ENCODE measurements at places on chromosomes 2 and 18.

GRCh38 chr2:73289304-73289703, 4.0 kb downstream of the EGR4 start:
- no peak for DNase-seq

DNA sequence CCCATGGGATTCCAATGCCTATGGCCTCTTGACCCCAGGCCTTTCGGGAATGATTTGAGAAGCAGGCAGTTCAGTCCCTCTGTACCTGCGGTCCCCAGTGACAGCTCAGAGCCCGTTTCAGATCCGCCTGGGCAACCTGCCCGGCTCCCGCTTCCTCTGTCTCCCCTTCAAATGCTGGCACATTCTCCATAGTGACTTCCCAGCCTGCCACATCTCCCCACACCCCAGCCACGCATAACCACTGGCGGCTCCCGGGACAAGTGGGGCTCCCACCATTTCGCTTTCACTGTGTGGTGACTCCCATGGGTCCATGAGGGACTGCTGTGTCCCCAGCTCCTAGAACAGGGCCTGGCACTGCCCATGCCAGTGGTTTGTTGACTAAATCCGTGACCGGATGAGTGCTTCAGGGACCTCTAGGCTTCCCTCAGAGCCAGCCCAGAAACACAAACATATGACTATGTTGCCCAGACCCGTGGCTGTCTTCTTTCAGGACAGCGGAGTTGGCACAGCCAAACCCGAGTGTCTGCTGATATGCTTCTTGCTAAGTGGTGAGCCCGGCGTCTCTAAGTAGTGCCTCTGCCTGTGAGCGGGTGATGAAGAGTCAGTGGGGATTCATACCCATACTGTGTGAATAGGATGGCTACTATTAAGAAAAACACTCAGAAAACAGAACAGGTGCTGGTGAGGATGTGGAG, 91.2 kb downstream of the GLI2 start:
- DNase-seq, result no peak

DNA sequence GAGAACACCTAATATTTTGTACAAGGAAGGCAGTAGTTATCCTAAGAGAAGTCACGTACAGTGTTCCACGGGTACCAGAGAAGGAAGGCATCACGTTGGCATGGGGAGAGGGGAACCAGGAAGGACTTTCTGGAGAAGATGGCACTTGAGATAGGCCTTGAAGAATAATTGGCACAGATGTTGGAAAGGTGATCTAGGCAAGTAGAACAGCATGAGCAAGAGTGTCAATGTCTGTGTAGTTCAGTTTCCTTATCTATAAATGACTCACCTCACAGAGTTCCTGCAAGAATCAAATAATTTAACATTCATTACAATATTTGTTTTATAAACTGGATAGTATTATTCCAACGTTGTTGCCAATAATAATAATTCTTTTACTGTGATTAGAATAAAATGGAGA, 48.3 kb upstream of the BZW1 start:
- DNase-seq, result no peak

GRCh38 chr2:74005786-74006185, 21.1 kb downstream of the TET3 start:
- DNase-seq, result no peak

DNA sequence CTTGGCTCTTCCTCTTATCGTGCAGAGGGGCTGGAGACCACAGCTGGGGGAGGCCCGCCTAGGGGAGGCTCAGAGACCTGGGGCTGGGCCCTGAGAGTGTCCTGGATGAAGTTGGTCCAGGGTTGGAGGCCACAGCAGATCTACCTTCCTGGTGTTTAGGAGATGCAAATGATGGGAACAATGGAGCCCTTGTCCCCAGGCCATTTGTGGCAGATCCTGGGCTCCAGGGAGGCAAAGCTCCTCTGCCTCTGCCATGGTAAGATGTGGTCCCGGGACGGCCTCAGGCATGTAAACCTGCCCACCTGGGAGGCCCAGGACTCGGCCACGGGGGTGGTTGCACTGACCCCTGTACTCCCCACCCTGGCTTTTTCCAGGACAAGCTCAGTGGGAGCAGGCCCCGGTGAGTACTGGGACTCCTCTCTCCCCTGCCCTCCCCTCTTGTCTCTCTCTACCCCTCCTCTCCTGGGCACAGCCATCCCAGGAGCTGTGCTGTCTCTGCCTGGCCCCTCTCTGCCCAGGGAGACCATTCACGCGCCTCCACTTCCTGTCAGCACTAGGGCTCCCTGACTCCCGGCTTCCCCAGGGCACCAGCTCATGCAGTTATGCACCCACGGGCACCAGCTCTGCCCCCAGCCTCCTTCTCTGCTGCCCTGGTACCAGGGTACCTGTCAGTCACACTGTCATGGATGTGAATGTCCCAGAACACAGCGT, 10.9 kb downstream of the SH2D6 start:
- DNase-seq, result no peak

- DNase-seq, result no peak
Measured at GRCh38 chr18:48544661-48545415, 6.0 kb downstream of the CTIF start.

GRCh38 chr2:86350751-86351150, 13.3 kb upstream of the REEP1 start:
- DNase-seq, result no peak

GRCh38 chr2:154455866-154456265, 242.6 kb upstream of the KCNJ3 start:
- no peak for DNase-seq

DNA sequence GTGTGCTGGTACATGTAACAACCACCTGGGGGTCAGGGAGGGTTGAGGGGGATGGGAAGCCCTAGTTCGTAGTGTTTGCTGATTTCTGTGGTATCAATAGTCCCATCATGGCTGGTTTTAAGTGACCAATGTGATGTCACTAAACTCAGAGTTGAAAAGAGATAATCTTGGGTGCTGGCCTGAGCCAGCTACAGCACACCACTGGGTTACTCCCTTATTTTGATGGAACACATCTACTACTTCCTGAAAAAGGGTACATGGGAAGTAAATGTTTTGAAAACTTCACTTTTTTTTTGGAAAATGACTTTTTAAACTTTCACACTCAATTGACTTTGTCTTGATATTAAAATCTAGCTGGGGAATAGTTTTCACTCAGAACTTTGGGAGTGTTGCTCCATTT, 87.0 kb upstream of the CXCR4 start:
- no peak for DNase-seq

- DNase-seq, result no peak
Measured at GRCh38 chr18:10789180-10789579, 263.4 kb downstream of the NAPG start.

GRCh38 chr2:37614061-37614738, 57.2 kb downstream of the CDC42EP3 start:
- no peak for DNase-seq

DNA sequence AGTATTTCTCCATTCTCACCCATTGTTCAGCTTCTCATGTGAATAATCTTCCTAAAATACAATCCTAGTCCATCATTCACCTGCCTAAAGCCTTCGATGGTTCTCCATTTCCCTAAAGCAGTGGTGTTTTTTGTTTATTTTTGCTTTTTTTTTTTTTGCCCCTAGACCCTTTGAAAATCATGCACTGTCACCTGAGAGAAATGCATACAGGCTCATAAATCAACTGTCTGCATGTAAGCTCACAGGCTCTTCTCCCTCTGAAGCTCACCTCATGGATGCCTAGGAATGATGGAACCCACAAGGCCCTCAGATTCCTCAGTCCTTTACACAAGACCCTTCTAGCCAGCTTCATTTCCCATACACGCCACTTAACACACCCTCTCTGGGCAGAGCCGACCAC, 31.5 kb downstream of the B4GALT6 start:
- DNase-seq, result no peak

- no peak for DNase-seq
Measured at GRCh38 chr2:152098496-152099366, at the start of gene CACNB4. Gene CACNB4 (minus strand): TSS chr2:152099044.

DNA sequence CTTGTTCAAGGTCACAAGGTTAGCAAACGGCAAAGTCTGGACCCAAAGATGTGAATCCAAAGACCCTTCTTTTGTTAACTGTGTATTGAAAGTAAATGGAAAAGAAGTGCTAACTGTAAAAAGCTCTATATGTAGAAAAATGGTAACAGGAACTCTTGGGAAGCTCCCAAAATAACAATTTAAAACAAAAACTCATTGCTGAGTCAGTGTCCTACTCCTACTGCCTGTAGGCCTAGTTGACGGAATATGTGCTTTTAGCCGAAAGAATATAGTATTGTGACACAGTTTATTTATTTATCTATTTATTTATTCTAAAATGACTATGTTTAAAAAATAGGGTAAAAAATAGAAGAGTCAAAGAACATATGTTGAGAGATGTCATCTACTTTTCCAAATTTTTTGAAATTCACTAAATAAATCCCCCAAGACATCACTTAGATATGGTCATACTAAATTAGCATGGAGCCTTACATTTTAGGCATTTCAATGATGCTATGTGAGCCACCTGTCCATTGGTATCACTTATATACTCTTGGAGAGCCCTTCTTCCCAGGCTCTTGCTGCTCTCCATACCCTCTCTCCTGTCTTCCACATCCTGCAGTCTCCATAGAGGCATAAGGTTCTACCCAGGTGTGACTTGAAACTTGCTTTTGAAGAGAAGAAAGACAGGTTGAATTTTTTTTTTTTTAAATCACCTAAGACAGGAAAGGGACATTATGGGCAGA, 13.7 kb downstream of the COL5A2 start:
- DNase-seq, result no peak

- no peak for DNase-seq
Measured at GRCh38 chr2:191202881-191203397, 42.3 kb upstream of the MYO1B start.

- no peak for DNase-seq
Measured at GRCh38 chr2:19864381-19864780, 37.4 kb downstream of the TTC32 start.

DNA sequence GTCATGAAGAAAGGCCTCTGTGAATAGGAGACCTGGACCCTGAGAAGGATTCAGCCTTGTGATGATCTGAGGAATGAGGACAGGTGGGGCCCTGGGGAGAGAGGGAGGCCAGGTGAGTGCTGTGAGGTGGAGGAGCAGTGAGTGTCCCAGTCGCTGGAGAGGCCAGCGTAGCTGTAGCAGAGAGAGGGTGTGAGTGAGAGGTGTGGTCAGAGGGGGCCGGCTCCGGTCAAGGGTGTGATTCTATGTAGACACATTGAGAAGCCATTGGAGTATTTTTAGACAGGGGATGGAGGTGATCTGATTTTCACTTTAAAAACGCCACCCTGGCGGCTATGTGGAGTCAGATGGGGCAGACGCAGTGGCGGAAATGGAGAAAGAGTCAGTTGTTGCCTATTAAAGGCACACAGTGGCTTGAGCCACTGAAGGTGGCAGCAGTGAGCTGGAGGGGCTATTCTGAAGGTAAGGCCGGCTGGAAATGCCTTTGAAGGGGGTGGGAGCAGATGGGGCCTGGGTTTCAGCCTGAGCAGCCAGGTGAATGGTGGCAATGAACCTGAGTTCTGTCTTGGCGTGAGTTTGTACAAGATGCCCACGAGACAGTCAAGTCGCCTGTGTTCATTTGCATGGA, 55.6 kb downstream of the GREB1 start:
- DNase-seq, result no peak

DNA sequence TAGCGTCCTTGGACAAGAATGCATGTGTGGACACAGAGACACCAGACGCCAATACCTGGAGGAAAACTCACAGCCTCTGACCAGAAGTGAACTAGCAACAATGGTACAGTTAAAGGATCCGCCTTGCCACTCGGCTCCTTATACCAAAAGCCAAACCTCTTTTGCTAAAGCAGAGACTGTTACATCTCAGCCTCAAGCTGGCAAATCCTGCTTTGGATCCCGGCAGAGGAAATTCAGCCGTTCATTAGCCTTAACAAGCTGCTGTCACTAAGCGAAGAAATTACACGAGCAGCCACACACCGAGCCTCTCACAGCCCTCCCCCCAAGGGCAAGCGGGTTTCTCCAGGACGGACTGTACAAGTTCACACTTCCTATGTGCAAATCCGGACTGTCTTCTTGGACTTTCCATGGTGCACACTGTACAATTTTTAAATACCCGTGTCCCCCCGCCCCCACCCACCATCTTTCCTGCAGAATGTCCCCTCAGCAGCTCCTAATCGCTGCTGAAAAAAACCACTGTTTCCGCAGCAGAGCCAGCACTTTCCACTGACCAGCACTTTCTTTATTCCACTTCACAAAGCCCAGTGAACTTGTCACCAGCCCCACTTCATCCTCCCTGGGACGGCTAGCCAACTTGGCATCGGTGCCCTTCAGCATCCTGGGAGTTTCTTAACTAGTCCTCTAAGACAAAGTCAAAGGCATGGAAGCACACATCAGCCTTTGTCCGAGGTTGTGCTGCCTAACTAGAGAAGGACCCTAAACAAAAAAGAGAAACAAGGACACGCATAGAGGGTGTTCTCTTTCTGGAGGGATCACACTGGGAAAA, 1.5 kb downstream of the KLF7 start:
- DNase-seq, result no peak

- no peak for DNase-seq
Measured at GRCh38 chr18:26656944-26657536, 108.7 kb upstream of the KCTD1 start.

GRCh38 chr2:54866868-54867267, 143.4 kb downstream of the EML6 start:
- DNase-seq, result no peak

GRCh38 chr2:240922982-240923537, 16.9 kb downstream of the CROCC2 start:
- no peak for DNase-seq

GRCh38 chr2:221198309-221198708, 373.8 kb downstream of the EPHA4 start:
- no peak for DNase-seq

DNA sequence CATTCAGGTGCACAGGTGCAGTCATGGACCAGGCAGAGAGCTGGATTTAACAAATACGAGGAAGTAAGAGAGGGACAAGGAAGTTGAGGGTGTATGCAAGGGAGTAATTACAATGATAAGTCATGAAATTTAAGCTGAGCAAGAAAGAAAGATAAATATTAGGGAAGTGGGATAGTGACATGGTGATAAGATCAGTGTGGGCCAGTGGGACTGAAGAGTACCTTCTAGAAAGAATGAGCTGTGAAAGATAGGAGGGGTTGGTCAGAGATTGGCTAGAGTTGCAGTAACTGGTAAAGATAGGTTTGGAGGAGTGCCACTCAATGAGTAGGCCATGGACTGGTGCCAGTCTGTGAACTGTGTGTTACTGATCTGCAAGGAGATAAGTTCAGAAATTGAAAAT, 200.8 kb upstream of the SIX3 start:
- DNase-seq, result no peak

- no peak for DNase-seq
Measured at GRCh38 chr2:155456222-155456621, 757.7 kb downstream of the KCNJ3 start.

GRCh38 chr18:35432565-35433001, 55.4 kb upstream of the ZNF396 start:
- no peak for DNase-seq

DNA sequence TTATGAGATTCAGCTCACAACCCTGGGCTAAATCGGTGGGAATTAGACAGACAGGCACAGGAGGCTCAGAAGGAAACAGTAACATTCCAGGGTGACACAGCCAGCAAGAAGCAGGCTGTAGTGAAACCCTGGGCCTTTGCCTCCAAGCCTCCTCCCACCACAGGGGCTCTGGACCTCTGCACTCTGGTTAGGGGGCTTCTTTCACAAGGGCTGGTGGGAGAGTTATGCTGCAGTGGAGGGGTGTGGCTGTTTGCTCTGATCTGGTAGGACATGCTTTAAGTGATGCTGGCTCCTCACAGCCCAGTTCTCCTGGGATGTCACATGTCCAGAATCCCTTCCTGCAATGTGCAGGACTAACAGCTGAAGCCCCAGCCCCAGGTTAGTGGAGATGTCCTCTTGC, 109.9 kb downstream of the TGFA start:
- no peak for DNase-seq

Measured in stimulated activated CD8-positive, alpha-beta memory T cell treated with anti-CD3 and anti-CD28 coated beads, Interleukin-12 subunit alpha, Interleukin-12 subunit beta, amount 100 ng/mL, for 1 hour (primary cell).